ENCODE measurements at places on chromosomes 11 and 22. TPM values are rescaled to one million over a fixed set of nuclear protein-coding genes. Genes with fewer than 3 reads are reported as not detected.

The DNAJB13 gene
- 49.3 TPM for polyA plus RNA-seq

The PGR gene
- polyA plus RNA-seq, result 9.6 TPM

The TMEM191C gene
- 35.3 TPM for polyA plus RNA-seq

The TNNT3 gene
- polyA plus RNA-seq, result 16.1 TPM

The CASP5 gene
- 0.37 TPM for polyA plus RNA-seq

The OR51B5 gene
- 0.78 TPM for polyA plus RNA-seq

The YIF1A gene
- 82.6 TPM for polyA plus RNA-seq

The STK33 gene
- 101 TPM for polyA plus RNA-seq

The OR51B4 gene
- not detected for polyA plus RNA-seq

The PNPLA3 gene
- polyA plus RNA-seq, result 0.53 TPM

The ANKK1 gene
- 2.5 TPM for polyA plus RNA-seq

The CECR2 gene
- 7.1 TPM for polyA plus RNA-seq

The KAT5 gene
- polyA plus RNA-seq, result 154 TPM

The MLC1 gene
- polyA plus RNA-seq, result 1.3 TPM

The GAL gene
- 1.3 TPM for polyA plus RNA-seq

The SUSD2 gene
- polyA plus RNA-seq, result 5.3 TPM

The CD3E gene
- polyA plus RNA-seq, result 6.1 TPM

The GRAMD4 gene
- 20.8 TPM for polyA plus RNA-seq

The C22orf23 gene
- 241 TPM for polyA plus RNA-seq

The GAS2 gene
- polyA plus RNA-seq, result 5.5 TPM

The PRRG4 gene
- polyA plus RNA-seq, result 1.0 TPM

The CHRM1 gene
- polyA plus RNA-seq, result 0.45 TPM

The CCDC73 gene
- 1.0 TPM for polyA plus RNA-seq

The SAC3D1 gene
- 63.5 TPM for polyA plus RNA-seq

The OR4D5 gene
- polyA plus RNA-seq, result not detected

The CALCB gene
- 0.50 TPM for polyA plus RNA-seq

The ADORA2A gene
- polyA plus RNA-seq, result 2.5 TPM

The C11orf91 gene
- 12.8 TPM for polyA plus RNA-seq

The GPHA2 gene
- polyA plus RNA-seq, result 6.9 TPM

The AP5B1 gene
- 4.5 TPM for polyA plus RNA-seq

The VWA5A gene
- polyA plus RNA-seq, result 28.3 TPM

The CADM1 gene
- 135 TPM for polyA plus RNA-seq

The CDC45 gene
- polyA plus RNA-seq, result 47.2 TPM

The IGLL5 gene
- 9.8 TPM for polyA plus RNA-seq

The KCNK4 gene
- not detected for polyA plus RNA-seq

The P2RX6 gene
- 5.2 TPM for polyA plus RNA-seq

The MAPK11 gene
- polyA plus RNA-seq, result 6.4 TPM

The LRRC74B gene
- 8.7 TPM for polyA plus RNA-seq

The CENPM gene
- 15.7 TPM for polyA plus RNA-seq

The IGF2 gene
- polyA plus RNA-seq, result 52.3 TPM

The NCAPD3 gene
- 30.8 TPM for polyA plus RNA-seq

The P4HA3 gene
- polyA plus RNA-seq, result 8.1 TPM

The CLDN5 gene
- polyA plus RNA-seq, result 10.4 TPM

The GDPD4 gene
- polyA plus RNA-seq, result 11.9 TPM

The NAALAD2 gene
- 23.8 TPM for polyA plus RNA-seq

The SERPING1 gene
- 273 TPM for polyA plus RNA-seq

All from testis (tissue), 5 donors.